NCI-H345 (cell line): ENCODE measurements at places on chromosomes 2 and 18.

DNA sequence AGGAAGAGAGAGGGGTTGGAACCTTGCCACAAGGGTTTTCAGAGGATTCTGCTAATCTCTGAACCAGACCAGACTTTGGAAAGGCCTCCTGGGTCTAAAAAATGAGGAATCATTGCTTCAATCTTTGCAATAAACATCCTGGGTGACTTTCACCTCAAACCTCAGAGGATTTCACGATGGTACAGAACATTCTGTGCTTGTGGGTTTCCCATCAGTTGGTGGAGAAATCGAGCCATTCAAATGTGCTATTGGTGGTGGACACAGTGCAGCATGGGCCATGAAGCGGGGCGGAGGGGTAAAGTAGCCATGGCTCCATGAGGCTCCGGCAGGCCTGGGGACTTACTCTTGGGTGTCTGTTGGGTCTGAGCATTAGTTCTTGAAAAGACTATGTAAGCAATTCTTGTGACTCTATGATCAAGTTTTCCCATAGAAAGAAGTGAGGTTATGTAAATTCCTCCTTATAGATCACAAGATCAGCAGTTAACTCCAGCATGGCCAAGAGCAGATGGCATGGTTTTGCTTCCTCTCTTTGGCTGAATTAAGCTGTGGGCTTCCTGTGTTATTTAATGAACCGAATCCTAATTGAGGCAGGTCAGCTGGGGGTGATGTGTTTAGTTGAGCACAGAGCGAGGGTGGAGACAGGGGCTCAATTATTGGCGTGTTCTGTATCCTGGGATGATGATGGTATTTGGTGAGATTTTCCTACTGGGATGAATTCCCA, 1.9 kb upstream of the IL1R2 start:
- no peak for DNase-seq

- DNase-seq: no peak
Measured at GRCh38 chr2:105100046-105100840, 62.4 kb downstream of the MRPS9 start.

- DNase-seq: no peak
Measured at GRCh38 chr2:227876300-227876801, 4.9 kb downstream of the DAW1 start.

DNA sequence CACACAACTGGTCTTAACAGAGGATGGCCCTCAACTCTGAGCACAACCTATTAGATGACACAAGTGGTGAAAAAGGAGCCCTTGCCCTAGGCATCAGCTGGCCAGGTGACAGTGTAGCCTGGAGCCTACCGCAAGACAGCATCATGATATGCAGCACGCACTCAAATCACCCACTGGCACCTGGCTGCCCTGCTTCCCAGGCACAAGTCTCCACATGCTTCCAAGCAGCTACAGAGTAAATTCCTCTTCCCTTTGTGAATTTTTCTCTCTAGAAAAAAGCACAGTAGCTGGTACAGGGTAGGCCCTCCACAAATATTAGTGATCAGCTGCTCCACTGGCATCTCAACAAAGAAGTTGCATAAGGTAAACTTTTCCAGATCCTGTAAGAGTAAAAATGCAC, 6.0 kb downstream of the FBXO15 start:
- DNase-seq: no peak

DNA sequence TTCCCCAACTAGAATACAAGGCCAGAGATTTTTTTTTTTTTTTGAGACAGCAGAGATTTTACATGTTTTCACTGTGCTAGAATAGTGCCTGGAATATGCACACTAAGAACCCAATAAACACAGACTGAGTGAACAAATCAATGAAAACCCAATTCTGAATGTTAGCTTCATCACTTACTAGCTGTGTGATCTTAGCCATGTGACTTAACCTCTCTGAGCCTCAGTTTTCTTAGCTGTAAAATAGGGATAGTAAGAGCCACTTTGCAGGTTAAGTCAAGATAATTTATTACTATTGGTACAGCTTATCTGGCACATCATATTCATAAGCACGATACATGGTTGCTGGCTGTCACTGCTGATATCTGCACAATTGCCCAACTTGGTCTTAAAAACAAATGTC, 140.6 kb downstream of the EN1 start:
- no peak for DNase-seq
